ENCODE measurements at places on chromosomes 7 and 10.

GRCh38 chr7:118642396-118642795, 417.9 kb downstream of the ANKRD7 start:
- DNase-seq = no peak
- no peak overlapping the region for H3K27ac ChIP-seq
- H3K4me1 ChIP-seq = no peaks in the 10 kb centered on the region
- no peaks in the 10 kb centered on the region for H3K27me3 ChIP-seq
- no peaks in the 10 kb centered on the region for H3K36me3 ChIP-seq
- no peak overlapping the region for H3K4me3 ChIP-seq

DNA sequence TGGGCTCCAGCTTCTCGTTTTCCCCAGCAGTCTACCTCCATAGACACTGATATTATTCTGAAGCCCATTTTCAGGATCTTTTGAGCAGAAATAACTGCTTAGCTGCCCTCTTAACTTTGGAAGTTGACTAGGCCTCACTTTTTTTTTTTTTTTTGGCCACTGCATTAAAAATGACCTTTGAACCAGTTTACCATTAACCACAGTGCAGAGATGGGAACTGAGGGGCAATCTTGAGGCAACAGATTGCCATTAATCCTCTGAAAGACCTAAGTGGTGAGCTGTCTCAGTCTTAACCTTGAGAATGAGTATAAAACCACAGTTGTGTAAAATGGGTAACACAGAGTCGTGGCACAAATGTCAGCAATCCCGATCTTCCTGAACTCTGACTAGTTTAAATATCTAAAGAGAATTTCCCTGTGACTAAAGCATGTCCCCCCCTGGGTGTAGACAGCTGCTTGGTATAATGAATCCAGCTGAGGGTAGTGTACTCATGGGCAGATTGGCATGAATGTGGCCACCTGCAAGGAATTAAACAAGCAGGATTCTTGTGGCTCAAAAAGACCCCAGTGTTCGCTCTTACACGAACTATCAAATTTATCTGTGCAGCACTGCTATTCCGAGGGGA, 46.1 kb upstream of the FMC1 start:
- peaks cover 4% of the 10 kb centered on the region for H3K4me1 ChIP-seq
- no peak overlapping the region for H3K4me3 ChIP-seq
- peaks cover 44% of the 10 kb centered on the region for H3K36me3 ChIP-seq
- no peak for DNase-seq
- H3K27ac ChIP-seq = no peak overlapping the region
- no peaks in the 10 kb centered on the region for H3K27me3 ChIP-seq

DNA sequence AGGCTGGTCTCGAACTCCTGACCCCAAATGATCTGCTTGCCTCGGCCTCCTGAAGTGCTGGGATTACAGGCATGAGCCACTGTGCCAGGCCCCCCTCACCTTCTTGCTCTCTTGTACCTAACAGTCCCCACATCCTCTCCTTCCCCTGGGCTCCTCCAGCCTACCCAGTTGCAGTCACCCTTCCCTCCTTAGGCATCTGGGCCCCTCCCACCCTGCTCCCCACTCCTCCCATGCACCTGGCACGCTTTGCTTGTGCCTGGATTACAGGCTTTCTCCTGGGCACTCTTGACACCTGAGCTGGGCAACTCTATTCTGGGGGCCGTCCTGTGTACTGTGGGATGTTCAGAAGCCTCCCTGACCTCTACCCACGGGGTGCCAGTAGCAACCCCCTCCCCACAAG, 3.0 kb downstream of the CLDN15 start:
- no peak overlapping the region for H3K4me3 ChIP-seq
- H3K36me3 ChIP-seq = peaks cover 47% of the 10 kb centered on the region
- H3K27me3 ChIP-seq = no peaks in the 10 kb centered on the region

DNA sequence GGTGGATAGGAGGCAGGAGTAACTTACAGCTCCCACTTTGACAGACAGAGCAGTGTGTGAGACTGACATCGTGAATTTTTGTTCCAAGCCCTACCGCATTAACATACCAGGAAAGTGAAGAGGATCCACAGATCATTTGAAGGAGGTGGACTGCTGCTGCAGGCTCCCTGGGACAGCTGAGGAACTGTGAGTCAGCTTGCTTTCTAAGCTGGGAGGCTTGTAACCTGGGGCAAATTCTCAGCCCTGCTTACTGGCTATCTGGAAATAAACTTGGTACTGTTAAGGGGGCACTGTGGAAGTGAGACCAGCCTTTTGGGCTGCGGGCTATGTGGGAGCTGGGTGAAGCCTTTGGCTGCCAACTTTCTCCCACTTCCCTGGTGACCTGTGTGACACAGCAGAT, 1202.5 kb downstream of the DNAJB9 start:
- H3K27ac ChIP-seq = no peak overlapping the region
- DNase-seq = no peak
- H3K27me3 ChIP-seq = no peaks in the 10 kb centered on the region
- no peak overlapping the region for H3K4me3 ChIP-seq

GRCh38 chr10:50421026-50421719, 169.9 kb upstream of the ASAH2 start:
- no peak overlapping the region for H3K27ac ChIP-seq
- no peaks in the 10 kb centered on the region for H3K27me3 ChIP-seq
- DNase-seq = no peak
- H3K4me1 ChIP-seq = peaks cover 47% of the 10 kb centered on the region
- H3K4me3 ChIP-seq = no peak overlapping the region
- peaks cover 10% of the 10 kb centered on the region for H3K36me3 ChIP-seq

DNA sequence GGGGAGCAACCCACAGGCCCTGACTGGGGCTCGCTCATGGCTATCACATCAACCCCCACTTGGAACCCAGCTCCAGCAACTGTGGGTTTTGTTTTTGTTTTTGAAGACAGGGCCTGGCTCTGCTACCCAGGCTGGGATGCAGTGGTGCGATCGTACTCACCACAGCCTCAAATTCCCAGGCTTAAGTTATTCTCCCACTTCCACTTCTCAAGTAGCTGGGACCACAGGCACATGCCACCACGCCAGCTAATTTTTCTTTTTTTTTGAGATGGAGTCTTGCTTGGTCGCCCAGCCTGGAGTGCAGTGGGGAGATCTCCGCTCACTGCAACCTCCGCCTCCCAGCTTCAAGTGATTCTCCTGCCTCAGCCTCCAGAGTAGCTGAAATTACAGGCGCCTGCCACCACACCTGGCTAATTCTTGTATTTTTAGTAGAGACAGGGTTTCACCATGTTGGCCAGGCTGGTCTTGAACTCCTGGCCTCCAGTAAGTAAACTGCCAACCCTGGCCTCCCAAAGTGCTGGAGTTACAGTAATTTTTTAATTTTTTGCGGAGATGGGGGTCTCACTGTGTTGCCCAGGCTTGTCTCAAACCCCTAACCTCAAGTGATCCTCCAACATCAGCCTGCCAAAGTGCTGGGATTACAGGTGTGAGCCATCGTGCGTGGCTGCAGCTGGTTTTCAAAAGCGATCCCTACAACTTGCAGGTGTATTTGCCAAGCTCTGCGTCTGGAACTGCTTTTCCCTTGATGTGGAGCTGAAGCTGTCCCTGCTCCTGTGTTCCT, 228.7 kb downstream of the SKIDA1 start:
- peaks cover 31% of the 10 kb centered on the region for H3K27me3 ChIP-seq
- H3K27ac ChIP-seq = no peak overlapping the region
- no peak overlapping the region for H3K4me3 ChIP-seq
- H3K36me3 ChIP-seq = no peaks in the 10 kb centered on the region
- DNase-seq = no peak
- peaks cover 7% of the 10 kb centered on the region for H3K4me1 ChIP-seq

DNA sequence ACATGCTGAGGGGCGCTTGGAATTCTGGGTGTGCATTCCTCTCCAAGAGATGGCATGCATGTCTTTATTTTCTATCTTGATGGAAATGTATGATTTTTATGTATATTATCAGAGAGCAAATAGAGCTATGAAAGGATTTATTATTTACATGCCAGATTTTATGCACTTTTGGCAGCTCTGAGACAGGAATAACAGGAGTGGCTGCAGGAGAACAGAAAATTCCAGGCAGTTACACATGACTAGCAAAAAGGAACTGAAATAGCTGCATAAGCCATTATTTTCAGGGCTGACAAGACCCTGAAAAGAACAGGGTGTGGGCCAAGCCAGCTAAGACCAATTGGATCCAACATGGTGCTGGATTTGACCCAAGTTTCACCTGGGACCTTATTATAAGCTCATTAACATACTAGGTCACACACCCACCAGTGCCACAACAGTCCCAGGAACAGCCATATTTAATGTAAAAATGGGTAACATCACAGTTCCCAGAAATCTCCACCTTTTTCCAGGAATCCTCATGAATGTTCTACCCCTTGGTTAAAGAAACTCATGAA, 43.2 kb upstream of the ACSL5 start:
- H3K36me3 ChIP-seq = no peaks in the 10 kb centered on the region
- H3K27ac ChIP-seq = no peak overlapping the region
- H3K27me3 ChIP-seq = peaks cover 4% of the 10 kb centered on the region
- no peak for DNase-seq
- H3K4me3 ChIP-seq = no peak overlapping the region

- no peak overlapping the region for H3K27ac ChIP-seq
- DNase-seq = no peak
- H3K4me3 ChIP-seq = peak overlapping the region; percentile 21
- peaks cover 11% of the 10 kb centered on the region for H3K4me1 ChIP-seq
- H3K27me3 ChIP-seq = peaks cover 57% of the 10 kb centered on the region
- no peaks in the 10 kb centered on the region for H3K36me3 ChIP-seq
Observed at GRCh38 chr10:13382703-13383398, 34.8 kb upstream of the SEPHS1 start.

GRCh38 chr10:36412942-36413341, 712.5 kb upstream of the ANKRD30A start:
- H3K27me3 ChIP-seq = no peaks in the 10 kb centered on the region
- H3K27ac ChIP-seq = no peak overlapping the region
- H3K36me3 ChIP-seq = no peaks in the 10 kb centered on the region
- DNase-seq = no peak
- no peaks in the 10 kb centered on the region for H3K4me1 ChIP-seq

GRCh38 chr10:6643962-6644361, 63.9 kb upstream of the PRKCQ start:
- no peaks in the 10 kb centered on the region for H3K36me3 ChIP-seq
- H3K4me1 ChIP-seq = peaks cover 63% of the 10 kb centered on the region
- no peak for DNase-seq

DNA sequence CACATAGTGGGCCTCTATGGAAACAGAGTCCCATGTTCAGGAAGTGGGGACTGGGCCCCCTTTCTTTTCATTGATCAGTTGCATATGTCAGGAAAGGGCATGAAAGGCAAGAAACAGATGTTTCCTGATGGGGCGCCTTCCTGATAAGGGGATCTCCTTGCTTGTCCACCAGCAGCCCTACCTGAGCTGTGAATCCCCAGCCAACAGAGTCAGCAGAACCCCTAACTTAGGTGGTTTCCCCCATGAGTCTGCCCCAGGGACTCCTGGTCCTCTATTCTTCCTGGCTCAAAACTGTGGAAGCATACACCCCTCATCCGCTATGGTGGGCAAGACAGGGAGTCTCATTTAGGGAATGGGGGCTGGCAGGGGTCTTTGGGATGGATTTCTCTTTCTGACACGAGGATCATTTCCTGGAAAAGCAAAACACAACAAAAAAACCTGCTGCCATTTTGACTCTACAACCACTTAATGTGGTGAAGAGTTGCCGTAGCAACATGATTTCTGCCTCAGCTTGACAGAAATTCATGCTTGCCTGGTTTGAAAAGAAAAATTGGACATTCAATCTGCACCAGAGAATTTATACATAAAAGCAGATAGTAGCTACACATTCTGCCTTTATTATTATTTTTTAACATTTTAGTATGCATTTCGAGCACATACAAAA, 119.8 kb downstream of the SPAG6 start:
- H3K4me1 ChIP-seq = no peaks in the 10 kb centered on the region
- no peak overlapping the region for H3K27ac ChIP-seq
- no peak for DNase-seq

- DNase-seq = no peak
- H3K27me3 ChIP-seq = no peaks in the 10 kb centered on the region
- H3K27ac ChIP-seq = no peak overlapping the region
- no peaks in the 10 kb centered on the region for H3K36me3 ChIP-seq
Observed at GRCh38 chr10:130495891-130496636, 359.9 kb downstream of the GLRX3 start.

- H3K27ac ChIP-seq = no peak overlapping the region
- H3K27me3 ChIP-seq = no peaks in the 10 kb centered on the region
- H3K4me1 ChIP-seq = peaks cover 8% of the 10 kb centered on the region
- DNase-seq = no peak
Observed at GRCh38 chr7:27997188-27997707, 183.3 kb downstream of the JAZF1 start.

DNA sequence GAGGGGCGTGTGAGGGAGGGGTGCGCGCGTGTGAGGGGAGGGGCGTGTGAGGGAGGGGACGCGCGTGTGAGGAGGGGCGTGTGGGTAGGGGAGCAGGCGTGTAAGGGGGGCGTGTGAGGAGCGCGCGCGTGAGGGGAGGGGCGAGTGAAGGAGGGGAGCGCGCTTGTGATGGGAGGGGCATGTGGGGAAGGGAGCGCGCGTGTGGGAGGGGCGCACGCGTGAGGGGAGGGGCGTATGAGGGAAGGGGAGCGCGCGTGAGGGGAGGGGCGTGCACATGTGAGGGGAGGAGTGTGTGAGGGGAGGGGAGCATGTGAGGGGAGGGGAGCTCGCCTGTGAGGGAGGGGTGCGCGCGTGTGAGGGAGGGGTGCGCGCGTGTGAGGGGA, 19.1 kb downstream of the MXI1 start:
- peak overlapping the region; percentile 95 for H3K4me3 ChIP-seq
- peaks cover 43% of the 10 kb centered on the region for H3K4me1 ChIP-seq
- no peaks in the 10 kb centered on the region for H3K27me3 ChIP-seq
- peak; percentile 89 for DNase-seq
- peaks cover 21% of the 10 kb centered on the region for H3K36me3 ChIP-seq

GRCh38 chr7:104901240-104901619, 112.8 kb upstream of the KMT2E start:
- peaks cover 4% of the 10 kb centered on the region for H3K4me1 ChIP-seq
- peaks cover 9% of the 10 kb centered on the region for H3K27me3 ChIP-seq
- H3K4me3 ChIP-seq = no peak overlapping the region
- H3K27ac ChIP-seq = no peak overlapping the region
- no peak for DNase-seq
- H3K36me3 ChIP-seq = no peaks in the 10 kb centered on the region

DNA sequence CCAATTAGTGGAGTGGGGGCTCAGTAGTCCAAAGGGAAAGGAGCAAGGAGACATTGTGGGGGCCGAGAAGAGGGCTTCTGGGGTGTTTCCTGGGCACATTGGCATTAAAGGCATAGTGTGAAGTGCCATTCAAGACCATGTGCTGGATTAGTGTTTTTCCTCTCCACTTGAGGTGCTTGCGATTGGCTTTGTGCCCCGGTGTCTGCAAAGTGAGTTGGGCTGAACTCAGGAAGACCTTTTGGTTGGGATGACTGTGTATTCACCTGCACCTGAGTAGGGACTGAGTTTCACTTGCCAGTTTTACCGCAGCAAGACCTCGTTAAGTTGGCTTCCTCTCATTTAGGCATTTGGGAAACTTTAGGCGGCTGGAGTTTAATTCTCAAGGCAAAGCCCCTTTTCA, 73.0 kb downstream of the TCF7L2 start:
- H3K4me1 ChIP-seq = no peaks in the 10 kb centered on the region
- no peak overlapping the region for H3K27ac ChIP-seq
- H3K4me3 ChIP-seq = no peak overlapping the region
- no peaks in the 10 kb centered on the region for H3K36me3 ChIP-seq

Measured in activated T-cell treated with anti-CD3 and anti-CD28 coated beads, Interleukin-2, amount 50 U/mL, for 24 hours (primary cell).